ENCODE measurements at places on chromosomes 11 and 22. TPM values are rescaled to one million over a fixed set of nuclear protein-coding genes. Genes with fewer than 3 reads are reported as not detected.

Gene KIRREL3
- total RNA-seq = not detected

Gene PLEKHA7
- total RNA-seq = 94.4 TPM

Gene KDM4E
- not detected for total RNA-seq

Gene CCDC81
- total RNA-seq = 1.0 TPM

Gene SCGB1D2
- total RNA-seq = not detected

Gene ACAD8
- 31.1 TPM for total RNA-seq

Gene NCF4
- total RNA-seq = 27.2 TPM

Gene ANKK1
- 1.4 TPM for total RNA-seq

Gene GRK3
- total RNA-seq = 21.6 TPM

Gene FAM111A
- 42.8 TPM for total RNA-seq

Gene MMP10
- not detected for total RNA-seq

Gene RAG2
- not detected for total RNA-seq

Gene RANGAP1
- 59.7 TPM for total RNA-seq

- DNase-seq = peak; percentile 61
Observed at GRCh38 chr11:77819921-77820564, 479 bp downstream of the RSF1 start.

DNA sequence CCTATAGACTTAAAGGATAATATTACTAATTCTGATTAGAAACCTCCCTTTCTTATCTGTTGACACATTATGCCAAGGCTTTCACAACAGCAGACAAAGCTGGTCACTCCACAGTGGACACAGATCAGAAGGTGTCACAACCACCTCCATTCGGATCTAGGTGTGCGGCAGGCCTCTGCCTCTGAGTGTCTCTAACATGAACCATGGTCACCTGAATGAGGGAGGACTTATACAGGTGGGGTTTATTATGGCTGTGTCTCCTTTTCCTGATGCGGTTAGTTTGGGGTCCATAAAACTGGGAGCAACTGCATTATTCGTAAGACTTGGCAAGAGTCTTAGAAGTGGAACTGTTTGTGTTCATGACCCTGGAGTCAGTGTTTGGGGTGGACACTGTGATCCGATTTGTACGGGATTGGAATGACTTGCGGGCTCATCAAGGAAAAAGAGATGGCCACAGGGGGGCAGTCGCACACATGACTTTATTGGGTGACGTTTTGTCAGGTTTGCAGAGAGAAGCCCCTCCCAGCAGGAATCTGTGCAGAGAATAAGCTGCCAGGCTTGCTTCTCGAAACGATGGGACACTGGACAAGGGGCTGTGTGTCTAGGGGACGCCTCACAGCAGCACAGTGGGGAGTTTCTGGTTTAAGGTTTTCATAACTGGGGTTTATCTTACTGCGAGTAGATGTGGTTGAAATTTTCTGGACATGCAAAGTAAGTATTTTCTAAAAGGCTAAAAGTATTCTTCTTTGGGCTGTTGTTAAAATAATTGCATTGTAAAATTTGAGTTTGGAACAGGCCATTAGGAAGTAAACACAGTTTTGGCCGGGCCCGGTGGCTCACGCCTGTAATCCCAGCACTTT, 90.6 kb downstream of the GAB4 start:
- peak; percentile 57 for DNase-seq

GRCh38 chr11:1458340-1459218, 28.0 kb downstream of the MOB2 start:
- peak; percentile 89 for DNase-seq

- no peak for DNase-seq
Observed at GRCh38 chr11:44973632-44974401, 23.1 kb upstream of the TP53I11 start.

GRCh38 chr11:117059611-117060148, 38.5 kb downstream of the SIK3 start:
- no peak for DNase-seq

GRCh38 chr22:37442135-37442534, 14.9 kb upstream of the ELFN2 start:
- DNase-seq = no peak

GRCh38 chr11:105282658-105283057, 143.1 kb upstream of the CARD18 start:
- no peak for DNase-seq

- no peak for DNase-seq
Observed at GRCh38 chr22:24413736-24414385, 13.5 kb upstream of the ADORA2A start.

GRCh38 chr11:109062445-109062844, 359.5 kb upstream of the C11orf87 start:
- no peak for DNase-seq

GRCh38 chr11:8917157-8917825, 6.3 kb downstream of the AKIP1 start:
- no peak for DNase-seq

DNA sequence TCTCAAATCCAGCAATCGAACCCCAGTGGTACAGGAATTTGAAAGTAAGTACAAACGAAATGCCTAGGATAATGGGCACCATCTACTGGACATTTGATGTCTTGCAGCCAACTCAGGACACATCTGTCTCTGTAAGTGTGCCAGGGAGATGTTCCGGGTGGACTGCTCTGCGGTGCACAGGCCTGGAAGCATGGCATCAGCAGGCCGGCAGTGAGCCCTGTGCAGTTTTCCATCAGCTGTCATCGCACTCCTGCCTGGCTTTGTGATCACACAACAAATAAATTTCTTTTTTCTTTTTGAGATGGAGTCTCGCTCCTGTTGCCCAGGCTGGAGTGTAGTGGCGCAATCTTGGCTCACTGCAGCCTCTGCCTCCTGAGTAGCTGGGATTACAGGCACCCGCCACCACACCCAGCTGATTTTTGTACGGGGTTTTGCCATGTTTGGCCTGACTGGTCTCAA, 71.0 kb downstream of the JAM3 start:
- DNase-seq = peak; percentile 73

GRCh38 chr11:44306052-44306917, 3.7 kb downstream of the ALX4 start:
- no peak for DNase-seq

- no peak for DNase-seq
Observed at GRCh38 chr11:132523929-132524328, 1008.4 kb downstream of the OPCML start.

GRCh38 chr11:131109257-131109656, 193.0 kb upstream of the SNX19 start:
- no peak for DNase-seq

- DNase-seq = no peak
Observed at GRCh38 chr22:38860283-38861169, 11.5 kb downstream of the CBX6 start.

- no peak for DNase-seq
Observed at GRCh38 chr11:8196749-8197148, 27.9 kb upstream of the RIC3 start.

Data from ureter (tissue), 1 donor.